SW 1271 (cell line): ENCODE measurements at places on chromosomes 11 and 22.

- no peak for DNase-seq
These were observed 31.2 kb downstream of the ARHGAP8 start for GRCh38 chr22:44783581-44783980.

GRCh38 chr11:10376061-10376460, 71.2 kb downstream of the ADM start:
- no peak for DNase-seq

GRCh38 chr11:96782632-96783031, 392.8 kb downstream of the JRKL start:
- DNase-seq = no peak

- no peak for DNase-seq
These were observed 27.2 kb downstream of the RPS6KA4 start for GRCh38 chr11:64385945-64386704.

DNA sequence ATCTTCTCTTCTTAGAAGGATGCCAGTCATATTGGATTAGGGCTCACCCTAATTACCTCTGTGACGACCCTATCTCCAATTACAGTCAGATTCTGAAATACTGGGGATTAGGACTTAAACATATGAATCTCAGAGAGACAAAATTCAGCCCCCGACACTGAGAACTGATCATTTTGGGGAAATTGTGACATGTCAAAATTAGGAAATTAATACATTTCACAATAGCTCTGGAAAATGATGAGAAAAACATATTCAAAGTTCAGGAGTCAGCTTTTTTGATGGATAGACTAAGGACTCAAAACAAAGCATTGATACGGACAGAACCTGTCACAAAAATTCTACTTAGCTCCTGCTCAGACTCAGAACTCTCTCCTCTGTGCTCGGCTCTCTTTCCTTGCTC, 40.8 kb downstream of the COMMD9 start:
- DNase-seq = no peak

DNA sequence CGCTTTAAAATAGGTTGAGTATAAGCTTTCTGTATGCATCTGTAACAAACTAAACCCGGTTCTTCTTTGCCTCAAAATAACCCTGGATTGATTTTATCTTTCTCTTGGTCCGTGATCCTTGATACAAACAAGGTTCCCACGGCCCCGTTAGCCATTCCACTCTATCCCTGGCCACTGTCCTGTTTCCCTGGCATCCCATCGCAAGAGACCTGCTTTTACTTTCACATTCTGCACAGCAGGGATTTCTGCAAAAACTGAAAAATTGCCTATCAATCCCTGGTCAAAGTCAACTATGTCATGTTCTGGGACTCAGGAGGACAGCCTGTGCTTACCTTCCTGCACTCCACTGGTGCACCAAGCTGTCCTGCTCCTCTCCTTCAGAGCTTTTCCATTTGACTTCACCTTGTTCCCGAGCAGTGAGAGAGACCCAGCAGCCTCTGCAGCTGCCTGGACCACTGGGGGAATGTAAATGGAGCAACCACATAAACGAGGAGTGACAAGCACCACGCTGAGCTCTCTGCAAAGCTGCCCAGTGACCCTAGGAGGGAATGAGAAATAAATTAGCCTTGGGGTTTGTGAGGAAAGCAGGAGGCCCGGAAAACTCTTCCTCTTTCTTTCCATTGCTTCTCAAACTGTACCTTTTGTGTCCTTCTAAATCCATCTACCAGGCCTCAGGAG, 175.9 kb downstream of the NTM start:
- no peak for DNase-seq
